RPMI7951 (cell line): ENCODE measurements at places on chromosomes 4 and X. TPM values are rescaled to one million over a fixed set of nuclear protein-coding genes. Genes with fewer than 3 reads are reported as not detected.

Gene EDA
- total RNA-seq: under 0.01 and 0.10 TPM in 2 replicates

Gene MAGEB2
- 0.72 and 0.78 TPM in 2 replicates for total RNA-seq

Gene PNPLA4
- total RNA-seq: 3.2 and 3.4 TPM in 2 replicates

Gene CISD2
- total RNA-seq: 56.1 and 67.0 TPM in 2 replicates

Gene MID1
- 16.0 and 16.6 TPM in 2 replicates for total RNA-seq

Gene PNMA6A
- total RNA-seq: 0.10 and 0.12 TPM in 2 replicates

Gene ATOH1
- total RNA-seq: not detected in 2 replicates
